ENCODE measurements at places on chromosomes 6 and 20.

GRCh38 chr20:38766071-38766470 lies 17.8 kb downstream of the ACTR5 start:
- no peak for DNase-seq

DNA sequence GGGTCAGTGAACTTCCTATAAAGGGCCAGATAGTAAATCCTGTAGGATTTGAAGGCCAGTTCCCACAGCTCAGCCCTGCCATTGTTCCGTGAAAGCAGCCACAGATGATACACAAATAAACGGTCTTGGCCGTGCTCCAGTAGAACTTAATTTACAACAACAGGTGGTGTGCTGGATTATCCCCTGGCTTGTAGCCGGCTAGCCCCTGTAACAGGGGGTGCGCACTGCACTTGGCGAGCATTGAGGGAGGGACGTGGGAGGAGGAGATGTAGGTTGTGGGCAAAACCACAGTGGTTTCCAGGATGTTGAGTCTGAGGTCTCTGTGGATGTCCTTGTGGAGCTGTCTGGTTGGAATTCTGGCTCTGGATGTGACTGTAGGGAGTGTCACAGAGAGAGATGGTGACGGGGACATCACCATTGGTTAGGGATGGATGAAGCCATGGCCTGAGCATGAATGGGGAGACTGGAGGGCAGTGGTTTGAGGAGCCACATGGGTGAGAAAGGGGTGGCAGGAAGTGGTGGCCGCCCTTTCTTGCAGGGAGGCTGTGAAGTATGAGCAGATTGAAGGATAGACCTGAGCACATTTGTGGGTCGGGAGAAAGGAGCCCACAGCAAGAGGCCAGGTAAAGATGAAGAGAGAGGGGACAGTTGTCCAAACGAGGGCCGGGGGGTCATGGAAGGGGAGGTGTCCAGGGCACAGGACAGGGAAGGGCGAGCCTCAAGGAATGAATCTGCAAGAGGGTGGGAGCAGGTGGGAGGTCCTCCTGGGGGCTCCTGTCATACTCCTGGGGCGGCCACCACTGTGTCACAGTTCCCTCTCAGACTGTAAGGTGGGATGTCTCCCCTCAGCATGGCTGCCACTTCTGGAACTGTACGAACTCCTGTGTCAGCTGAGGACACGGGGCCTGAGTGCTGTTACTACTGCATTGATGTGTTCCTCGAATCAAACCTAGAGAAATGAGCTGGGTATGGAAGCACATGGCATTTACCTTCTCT lies 53.6 kb downstream of the CDH26 start:
- no peak for DNase-seq

DNA sequence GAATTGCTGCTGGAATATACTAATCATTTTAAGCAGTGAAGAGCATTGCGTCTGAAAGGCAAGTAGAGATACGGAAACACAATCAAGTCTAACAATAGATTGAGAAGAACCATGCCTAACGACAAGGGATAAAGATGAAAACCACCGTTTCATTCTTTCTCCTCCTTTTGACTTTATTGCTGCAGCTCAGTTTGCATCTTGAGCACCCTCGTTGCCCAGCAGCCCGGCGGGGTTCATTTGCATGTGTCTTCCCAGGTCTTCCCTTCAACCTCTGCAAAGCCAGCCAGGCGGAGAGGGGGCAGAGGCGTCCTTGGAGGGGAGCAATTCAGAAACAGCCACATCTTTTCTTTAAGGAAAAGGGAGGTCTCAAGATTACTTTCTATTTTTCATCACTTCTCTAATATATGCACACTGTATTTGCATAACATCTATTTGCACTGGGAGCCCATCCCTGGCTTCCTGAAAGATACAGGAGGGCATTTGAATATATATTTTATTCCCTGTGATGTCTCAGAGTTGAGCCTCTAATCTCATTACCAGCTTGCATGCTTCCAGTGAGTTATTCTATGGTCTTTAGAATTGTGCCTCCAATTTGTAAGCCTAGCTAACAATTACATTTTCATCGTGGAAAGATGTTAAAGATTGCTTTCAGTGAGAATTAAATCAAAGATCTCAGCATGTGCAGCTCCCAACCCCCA lies 18.7 kb upstream of the PXDC1 start:
- no peak for DNase-seq

GRCh38 chr20:48319943-48320584 lies 507.7 kb downstream of the PREX1 start:
- peak; percentile 66 for DNase-seq

- DNase-seq = no peak
These were observed 126.9 kb upstream of the ARMC2 start for GRCh38 chr6:108721286-108721685.

DNA sequence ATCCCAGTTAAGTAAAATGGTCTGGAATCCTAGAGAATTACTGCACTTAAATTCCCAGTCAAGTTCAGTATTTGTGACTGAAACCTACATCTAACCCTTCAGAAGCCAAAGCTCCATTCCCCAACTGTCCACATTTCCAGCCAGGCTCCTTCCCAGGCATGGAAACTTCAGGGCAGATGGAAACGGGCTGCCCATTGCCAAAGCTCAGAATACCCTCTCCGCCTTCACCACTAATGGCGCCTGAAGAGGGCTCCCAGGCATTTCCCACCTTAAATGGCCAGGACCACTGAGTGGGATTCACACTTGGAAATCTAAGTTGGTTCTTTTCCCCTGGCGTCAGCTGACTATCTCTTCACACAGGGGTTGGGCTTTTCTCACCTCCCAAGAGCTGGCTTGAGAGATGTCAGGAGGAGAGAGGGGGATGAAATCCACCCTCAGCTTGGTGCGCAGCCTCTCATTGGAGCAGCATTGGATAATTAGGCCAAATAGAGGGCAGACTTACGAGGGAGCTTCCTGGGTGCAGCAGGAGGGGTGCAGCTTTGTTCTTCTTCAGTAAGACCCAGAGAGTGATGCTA lies 82.9 kb downstream of the ANKRD60 start:
- DNase-seq = peak; percentile 35

GRCh38 chr6:105981002-105981887 lies 104.9 kb upstream of the PRDM1 start:
- DNase-seq = no peak

GRCh38 chr6:155042983-155043382 lies 47.9 kb downstream of the TIAM2 start:
- DNase-seq = no peak

DNA sequence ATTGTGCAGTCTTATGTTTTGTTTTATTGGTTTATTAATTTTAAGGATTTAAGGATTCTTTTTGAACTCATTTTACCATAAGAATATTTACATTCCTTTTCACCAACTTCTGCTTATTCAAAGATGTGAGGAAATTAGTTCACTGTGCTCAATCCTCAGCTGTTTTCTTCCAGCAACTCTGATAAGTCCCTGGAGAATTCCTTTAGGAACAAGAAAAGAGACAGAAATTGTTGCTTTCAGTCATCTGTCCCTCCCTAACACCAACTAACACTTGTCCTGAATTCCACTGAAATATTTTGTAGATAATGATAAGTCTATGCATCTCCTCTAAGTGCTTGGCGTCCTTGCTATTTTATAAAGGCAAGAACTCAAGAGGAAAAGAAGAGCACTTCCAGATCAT lies 334.8 kb upstream of the MARCKS start:
- no peak for DNase-seq

GRCh38 chr6:127950566-127951145 lies 49.8 kb upstream of the THEMIS start:
- DNase-seq = no peak

DNA sequence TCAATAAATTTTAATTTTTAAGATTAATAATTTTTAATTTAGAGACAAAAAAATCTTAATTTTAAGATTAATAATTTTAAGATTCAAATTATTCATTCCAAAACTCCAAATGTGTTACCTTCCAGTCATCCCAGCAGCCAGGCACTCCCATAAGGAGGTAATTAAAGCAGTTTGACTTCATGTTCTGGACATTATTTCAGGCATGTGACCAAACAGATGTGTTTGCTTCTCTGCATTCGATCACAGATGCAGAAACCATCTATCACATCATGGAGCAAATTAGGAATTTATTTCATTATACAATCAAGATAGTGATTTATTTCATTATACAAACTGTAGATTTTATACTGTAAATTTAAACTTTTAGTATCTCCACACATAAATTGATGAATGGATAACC lies 150.3 kb downstream of the AKAP7 start:
- no peak for DNase-seq

- no peak for DNase-seq
These were observed 63.1 kb downstream of the COL12A1 start for GRCh38 chr6:75142721-75143120.

- no peak for DNase-seq
These were observed 329 bp upstream of the ZKSCAN3 start for GRCh38 chr6:28349344-28349891.

GRCh38 chr6:152745509-152746171 lies 5.0 kb upstream of the VIP start:
- DNase-seq = no peak

DNA sequence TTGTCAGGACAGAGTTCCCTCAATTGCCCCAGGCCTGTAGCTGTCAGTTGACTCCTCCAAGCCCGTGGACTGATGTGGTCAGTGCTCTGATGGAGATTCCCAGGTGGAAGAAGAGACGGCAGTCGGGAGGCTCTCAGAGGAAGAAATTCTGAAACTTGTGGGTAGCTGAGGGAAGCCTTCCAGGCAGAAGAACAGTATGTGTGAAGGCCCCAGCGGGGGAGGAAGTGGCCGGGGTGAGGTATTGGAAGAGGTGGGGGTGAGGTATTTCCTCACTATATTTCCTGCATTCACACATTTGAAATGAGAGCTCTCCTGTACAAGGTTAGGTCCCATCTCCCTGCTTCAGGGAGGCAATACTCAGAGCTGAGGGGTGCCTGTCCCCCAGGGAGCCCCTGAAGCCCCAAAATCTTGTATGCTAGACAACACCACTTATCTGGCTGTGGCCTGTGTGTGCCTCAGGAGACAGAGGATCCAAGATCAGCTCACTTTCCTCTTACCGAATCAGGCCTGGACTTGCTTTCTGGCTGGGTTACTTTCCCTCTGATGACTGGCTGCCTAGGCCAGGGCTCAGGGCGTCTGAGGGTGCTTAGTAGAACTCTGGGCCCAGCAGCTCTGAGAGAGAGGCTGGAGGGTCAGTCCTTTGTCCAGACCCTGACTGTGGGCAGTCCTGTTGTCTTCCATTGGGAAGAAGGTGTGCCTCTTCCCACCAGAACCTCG lies 49.3 kb upstream of the MYL9 start:
- DNase-seq = peak; percentile 85

DNA sequence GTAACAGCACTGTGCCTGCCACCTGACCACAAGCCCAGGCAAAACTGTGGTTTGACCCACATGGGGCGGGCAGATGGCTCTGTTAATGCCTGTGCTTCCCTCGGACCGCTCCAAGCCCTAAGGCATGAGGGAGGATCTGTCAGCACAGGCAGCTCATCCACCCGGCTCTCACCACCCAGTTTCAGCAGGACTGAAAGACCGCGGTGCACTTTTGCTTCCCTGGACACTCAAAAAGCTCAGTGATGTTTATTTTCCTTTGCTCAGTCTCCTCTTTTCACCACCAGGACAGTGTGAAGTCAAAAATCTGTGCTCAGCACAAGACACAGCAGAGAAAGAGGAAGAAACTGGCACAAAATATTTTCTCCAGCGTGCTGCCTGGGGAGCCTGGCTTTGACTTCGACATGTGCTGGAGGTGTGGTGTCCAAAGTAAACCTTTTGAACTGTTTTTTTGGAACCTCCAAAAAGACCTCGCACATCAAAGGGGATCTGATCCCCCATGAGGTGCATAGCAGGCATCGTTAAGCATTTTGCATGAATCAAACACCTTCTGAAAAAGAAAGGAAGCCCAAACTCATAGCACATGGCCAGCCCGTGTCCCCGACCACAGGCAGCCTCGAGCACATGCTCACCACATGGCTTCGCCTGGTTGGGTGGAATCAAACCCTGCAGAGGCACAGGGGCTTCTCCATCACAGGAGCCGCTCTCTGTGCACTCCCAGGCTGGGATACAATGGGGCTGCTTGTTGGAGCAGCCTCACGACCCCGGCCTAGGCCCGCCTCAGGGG lies 441.7 kb upstream of the JARID2 start:
- DNase-seq = no peak

DNA sequence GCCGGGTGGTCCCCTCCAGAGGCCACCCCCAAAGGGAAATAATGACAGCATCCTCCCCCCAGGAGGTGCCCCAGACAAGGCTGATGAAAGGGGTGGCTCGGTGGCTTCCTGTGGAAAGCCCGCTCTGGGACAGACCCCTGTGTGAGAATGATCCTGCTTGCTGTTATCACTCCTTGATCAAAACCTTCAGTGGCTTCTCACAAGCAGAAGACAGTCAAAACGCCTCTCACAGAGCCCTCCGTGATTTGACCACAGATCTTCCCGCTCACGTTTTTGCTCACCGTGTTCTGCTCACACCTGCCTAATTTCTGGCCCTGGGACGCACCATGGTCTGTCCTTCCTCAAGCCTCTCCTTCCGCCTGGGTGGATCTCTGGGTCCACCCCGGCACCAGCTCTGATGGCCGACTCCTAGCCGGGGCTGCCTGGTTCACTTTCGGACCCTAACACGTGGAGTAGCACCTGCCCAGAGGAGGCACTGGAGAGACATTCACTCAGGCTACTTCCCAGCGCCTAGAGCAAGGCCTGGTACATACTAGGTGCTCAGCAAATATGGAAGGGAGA lies 210.4 kb downstream of the ANKRD60 start:
- peak; percentile 80 for DNase-seq

GRCh38 chr6:105786890-105787655 lies 299.1 kb upstream of the PRDM1 start:
- no peak for DNase-seq

- DNase-seq = peak; percentile 51
These were observed 69.7 kb upstream of the TOX2 start for GRCh38 chr20:43844778-43845614.

DNA sequence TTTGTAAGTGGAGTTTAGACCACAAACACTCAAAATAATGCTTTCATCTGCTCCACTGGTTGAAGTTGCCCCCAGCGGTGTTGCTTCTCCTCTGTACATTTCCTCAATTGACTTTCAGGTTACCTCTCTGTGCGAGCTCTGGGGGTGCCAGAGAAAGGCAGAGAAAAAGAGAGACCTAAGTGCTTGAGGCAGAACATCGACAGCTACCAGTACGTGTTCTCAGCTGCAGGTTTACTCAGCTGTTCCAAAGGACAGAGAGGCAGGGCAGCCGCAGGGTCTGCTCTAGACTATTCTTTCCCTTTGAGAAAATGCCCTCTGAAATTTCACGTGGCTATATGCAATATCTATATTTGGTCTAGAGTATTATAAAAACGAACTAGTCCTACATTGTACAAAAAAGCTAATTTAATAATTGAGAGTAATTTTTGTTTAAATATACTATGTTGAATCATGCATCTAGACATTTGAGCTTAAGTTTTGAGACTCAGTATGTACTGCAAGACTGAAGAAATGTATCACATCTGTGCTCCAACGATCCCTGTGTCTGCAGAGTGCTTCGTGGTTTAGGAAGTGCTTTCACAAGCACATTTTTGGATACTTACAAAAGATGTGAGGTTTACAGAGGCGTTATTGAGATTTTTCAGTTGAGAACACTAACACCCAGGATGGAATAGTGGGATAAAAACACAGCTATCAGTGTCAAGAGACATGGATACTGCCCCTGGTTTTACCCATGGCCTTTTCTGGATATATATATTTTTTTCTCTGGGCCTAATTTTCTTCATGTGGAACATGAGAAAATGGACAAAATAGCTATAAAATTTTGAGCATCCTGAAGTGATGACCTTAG lies 453.6 kb upstream of the FLRT3 start:
- DNase-seq = no peak

- DNase-seq = no peak
These were observed 6.0 kb upstream of the PTCRA start for GRCh38 chr6:42909835-42910234.

Data from RWPE2 (cell line).